HFFc6 (cell line): ENCODE measurements at places on chromosomes 7 and 10.
A peak's percentile ranks its signal among the peaks of the same experiment; 100 is the strongest.

- DNase-seq, result peak; percentile 49
These were observed 78.6 kb downstream of the FAM53B start for GRCh38 chr10:124665558-124665957.

DNA sequence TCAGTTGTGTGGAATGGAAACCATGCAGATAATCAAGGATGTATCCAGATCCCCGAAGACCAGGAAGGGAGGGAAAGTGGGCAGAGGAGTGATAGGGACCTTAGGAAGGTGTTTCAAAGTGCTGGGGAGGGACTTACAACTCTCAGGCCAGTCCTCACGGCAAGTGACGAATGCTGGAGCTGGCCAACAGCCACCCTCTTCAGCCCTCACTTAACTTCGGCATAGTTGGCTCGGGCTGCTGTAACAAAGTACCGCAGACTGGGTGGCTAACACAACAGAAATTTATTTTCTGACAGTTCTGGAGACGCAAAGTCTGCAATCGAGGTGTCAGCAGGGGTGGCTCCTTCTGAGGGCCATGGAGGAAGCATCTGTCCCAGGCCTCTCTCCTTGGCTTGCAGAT lies 265.9 kb upstream of the YAE1 start:
- DNase-seq, result no peak

- DNase-seq, result no peak
These were observed 40.8 kb upstream of the HECW1 start for GRCh38 chr7:43071604-43072003.

DNA sequence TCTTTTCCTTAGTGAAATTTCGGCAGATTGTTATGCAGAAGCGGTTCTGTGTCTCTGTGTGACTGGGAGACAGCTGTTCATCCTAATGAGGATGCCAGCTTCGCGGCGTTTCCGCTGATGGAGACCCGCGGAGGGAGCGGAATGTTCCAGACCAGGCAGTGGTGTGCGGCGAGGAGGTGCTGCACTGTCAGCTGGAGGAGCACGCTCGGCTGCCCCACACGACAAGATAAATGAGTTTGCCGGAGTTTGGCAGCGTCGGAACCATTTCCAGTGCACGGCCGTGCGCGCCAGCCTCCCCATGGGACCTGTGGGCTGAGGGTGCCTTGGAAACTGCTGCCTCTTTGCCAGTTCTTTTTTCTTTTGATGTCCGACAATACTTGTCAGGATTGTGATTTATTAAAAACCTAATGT lies 64.6 kb downstream of the WDR37 start:
- DNase-seq, result no peak

DNA sequence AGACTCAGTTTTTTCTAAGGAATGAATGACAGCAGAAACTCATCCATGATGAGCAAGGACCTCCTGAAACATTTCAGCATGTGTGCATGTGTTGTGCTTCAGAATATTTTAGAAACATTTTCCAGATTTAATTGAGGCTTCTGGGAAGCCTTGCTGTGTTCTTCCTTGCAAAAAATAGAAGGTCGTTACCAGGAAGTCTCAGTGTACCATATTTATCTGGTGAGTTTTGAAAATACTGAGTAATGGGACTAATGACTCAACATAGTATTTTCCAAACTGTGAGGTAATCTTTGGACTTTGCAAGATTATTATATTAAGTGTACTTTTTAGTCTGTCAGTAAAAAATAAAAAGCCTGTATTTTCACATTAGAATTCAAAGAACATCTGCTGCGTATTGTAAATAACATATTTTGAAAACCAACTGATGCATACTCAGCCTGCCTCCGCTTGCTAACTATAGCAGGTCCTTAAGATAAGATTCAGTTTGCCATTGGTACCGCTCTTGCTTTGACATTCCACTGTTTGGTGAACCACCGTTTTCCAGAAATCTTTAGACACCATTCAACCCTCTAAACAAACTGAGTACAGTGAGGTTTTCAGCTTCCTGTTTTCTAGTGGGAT lies 739.6 kb upstream of the GALNT17 start:
- DNase-seq, result no peak

DNA sequence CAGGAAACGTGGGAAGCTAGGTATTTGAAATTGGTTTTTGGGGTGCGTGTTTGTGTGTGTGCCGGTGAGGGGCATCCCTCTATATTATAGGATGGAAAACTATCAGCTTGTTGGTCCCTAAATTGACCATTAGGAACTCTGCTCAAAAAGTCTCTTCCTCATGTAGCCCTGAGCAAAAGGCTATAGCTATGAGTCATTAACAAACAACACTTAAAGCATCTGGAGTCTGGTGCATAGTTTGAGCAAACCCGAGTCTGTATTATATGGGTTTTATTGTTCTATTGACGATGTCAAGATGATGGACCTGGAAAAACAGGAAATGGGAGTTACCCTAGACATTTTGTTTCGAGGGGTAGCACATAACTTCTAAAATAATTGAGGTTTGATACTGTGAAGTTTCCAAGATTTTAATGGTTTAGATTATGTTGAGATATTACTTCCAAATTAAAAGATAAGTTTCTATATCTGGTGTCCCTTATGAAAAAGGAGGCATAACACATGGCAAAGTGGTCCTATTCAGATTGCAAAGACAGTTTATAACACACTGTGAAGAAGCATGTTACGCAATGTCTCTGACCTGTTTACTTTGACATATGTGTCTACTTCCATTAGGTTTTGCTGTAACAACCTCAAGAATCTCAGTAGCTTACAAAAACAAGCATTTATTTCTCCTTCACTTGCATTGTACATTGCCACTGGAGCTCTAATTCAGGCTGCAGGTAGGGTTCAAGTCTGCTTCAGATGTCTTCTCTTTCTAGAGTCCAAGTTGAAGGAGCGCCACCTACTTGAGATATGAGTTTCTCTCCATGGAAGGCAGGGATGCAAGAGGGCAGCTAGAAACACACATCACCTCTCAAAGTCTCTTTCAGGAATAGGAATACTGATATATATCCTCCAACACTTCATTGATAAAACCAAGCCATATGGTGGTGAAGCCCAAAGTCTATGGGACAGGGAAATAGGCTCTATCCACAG lies 357.7 kb downstream of the PHF14 start:
- no peak for DNase-seq

GRCh38 chr7:47266131-47266706 lies 315.7 kb downstream of the TNS3 start:
- peak; percentile 53 for DNase-seq

DNA sequence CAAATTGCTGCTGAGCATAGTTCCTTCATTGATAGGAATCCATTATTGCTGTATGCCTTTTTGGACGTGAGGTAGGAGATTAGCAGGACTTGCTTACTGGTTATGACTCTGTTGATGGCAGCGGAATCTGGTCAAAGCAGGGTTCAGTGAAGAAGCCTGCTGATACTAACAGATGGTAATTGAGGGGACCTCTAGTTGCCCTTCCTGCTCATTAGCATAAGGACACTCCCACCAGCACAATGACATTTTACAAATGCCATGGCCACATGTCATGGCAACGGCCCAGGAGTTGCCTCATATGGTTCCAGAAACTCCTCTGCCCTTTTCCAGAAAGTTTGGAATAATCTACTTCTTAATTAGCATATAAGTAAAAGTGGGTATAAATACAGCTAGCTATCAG lies 417.5 kb downstream of the CDC14C start:
- no peak for DNase-seq

DNA sequence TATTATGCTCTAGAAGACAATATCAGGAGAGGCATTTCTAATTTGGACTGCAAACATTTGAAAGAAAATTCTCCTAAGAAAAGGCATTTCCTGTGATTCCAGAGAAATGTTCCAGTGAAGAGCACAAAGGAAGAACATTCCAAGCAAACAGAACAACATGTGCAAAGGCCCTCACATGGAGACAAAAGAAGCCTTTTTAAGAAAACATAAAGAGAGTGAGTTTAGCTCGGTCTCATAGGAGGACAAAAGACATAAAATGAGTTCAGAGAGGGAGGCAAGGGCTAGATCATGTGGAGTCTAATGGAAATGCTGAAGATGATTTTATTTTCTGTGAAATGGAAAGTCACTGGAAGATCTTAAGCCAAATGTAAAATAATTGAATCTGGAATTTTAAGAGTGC lies 269.8 kb upstream of the HGF start:
- no peak for DNase-seq

DNA sequence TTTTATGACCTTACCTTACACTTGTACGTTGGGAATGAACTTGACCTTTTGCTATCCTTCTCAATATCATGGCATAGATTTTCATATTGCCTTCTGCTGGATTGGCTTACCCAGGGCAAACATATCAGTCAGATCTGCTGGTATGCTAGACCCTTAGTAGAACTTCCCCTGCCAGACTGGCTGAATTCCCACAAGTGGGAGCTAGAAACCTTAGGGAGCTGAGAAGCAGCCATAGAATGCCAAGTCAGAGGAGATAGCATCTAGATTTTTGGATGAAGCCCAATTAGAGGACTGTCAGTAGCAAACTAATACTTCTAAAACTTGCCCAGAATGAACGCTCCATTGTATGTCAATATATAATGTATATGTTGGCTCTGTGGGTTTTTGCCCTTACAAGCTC lies 385.0 kb downstream of the NXPH1 start:
- no peak for DNase-seq

GRCh38 chr10:50381642-50382041 lies 130.3 kb upstream of the ASAH2 start:
- DNase-seq, result no peak
